ENCODE measurements at places on chromosomes 6 and 20.

DNA sequence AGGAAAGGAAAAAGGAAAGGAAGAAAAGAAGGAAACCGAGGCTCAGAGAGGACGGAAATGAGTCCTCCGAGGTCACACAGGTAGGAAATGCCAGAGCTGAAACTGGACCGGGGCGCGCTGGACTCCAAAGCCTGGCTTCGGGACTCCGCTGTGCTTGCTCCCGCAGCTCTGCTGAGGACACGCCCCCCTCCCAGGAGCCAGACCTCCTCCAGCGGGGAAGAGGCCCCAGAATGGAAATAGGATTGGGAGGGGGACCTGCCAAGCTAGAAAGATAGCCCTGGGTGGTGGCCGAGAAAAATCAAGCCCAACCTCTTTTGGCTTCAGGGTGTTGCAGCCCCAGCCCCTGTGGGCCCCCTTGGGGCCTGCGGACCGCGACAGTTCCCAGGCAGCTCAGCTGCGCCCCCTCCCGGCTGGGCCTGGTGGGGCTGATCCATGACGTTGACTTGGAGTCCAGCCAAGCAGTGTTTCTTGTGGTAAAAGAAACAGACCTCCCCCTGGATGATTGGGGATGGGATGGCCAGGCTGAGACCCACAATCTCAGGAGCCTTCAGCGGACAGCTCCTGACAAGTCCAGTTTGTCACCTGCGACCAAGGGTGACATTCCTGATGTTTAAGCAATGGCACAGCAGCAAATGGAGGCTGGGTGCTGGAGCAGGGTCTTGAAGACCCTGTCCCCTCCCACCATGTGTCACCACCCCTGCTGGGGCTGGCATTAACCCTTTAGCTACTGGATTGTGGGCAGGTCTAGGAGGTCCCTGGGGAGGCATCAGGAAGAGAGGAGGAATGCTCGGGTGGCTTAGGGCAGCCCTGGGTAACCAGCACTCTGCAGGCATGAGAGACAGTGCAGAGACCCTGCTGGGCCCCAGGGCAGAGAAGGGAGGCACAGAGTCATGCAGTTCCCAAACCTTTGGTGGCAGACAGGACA is 55.4 kb downstream of the RIPOR3 start:
- no peak for DNase-seq

DNA sequence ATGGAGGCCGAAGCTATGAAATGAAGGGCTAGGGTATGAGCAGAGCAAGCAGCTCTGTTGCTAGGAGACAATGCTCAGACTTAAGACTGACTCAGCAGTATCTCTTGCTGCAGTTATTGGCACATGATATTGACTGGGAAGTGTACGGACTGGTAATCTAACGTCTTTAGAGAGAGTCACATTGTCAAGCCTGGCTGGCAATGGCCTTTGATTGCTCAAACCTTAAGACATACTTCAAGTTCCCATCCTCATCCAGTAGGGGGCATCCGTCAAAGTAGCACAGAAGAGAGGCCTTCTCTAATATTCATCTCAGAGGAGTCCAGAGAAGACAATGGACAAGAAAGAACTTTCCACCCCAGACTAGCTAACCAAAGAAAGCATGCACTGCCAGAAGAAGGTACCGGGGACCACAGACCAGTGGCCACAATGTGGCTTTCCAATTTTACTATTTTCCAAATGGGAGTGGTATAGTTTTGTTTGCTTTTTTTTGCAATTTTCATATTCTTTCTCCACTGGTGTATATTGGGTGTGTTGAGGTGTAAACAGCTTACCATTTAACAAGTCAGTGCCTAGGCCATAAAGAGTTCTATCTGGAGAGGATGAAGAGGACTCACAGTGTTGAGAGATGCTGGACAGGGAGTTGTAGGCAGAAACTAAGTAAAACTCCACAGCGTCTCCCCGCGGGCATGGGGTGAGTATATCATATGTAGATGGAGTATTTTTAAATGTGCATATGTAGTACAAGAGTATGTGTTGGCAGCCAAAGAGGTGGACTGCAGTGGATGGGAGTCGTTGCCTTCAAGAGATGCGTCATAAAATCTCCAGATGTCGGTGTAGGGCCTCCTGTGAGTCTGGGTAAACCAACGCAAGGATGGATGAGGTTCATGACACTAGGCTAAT is 36.7 kb downstream of the LRFN2 start:
- DNase-seq = no peak

DNA sequence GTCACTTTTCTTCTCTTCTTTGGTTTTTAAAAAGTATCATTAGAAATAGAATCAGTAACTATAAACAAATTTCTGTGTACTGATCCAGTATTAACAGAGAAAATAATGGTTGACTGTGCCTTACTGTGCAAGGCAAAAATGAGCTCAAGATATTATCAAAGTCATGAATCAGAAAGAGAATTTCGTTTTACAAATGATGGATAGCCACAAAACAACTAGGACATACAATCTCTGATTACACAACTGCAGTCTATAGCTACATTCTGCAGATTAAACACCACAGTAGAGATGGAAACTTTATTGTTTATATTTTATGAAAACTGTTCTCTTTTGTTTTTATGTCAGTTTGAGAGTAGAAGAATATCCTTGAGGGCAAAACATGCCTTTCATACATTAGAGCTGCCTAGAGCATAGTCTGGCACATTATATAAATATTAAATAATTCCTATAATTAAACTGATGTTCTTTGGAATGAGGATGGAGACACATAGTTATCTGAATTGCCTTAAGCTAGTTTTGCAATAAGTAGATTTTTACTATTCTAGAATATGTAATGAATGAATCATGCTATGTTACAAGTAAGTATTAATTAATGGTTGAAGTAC is 333.1 kb downstream of the LAMA2 start:
- DNase-seq = no peak

DNA sequence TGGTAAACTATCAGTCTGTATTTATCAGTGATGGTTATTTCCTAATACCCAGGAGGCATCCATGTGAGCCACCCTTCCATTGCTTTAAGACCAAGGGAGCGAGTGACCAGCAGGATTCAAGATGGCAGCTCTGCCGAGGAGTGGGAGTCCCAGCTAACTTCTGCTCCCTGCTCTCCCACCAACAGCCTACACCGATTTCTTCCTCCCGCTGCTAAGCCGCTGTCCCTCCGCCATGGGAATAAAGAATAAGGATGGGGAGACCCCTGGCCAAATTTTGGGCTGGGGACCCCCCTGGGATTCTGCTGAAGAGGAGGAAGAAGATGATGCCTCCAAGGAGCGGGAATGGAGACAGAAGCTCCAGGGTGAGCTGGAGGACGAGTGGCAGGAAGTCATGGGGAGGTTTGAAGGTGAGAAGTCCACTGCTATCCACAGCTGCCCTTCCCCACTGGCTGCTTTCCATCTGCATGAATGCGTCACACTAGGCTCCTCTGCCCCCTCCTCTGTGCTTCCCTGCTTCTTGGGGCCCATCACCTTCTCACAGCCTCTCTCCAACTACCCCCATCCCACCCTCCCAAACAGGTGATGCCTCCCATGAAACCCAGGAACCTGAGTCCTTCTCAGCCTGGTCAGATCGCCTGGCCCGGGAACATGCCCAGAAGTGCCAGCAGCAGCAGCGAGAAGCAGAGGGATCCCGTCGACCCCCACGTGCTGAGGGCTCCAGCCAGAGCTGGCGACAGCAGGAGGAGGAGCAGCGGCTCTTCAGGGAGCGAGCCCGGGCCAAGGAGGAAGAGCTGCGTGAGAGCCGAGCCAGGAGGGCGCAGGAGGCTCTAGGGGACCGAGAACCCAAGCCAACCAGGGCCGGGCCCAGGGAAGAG is 10.3 kb downstream of the NFKBIL1 start:
- no peak for DNase-seq

GRCh38 chr20:22559711-22560318 is 24.6 kb downstream of the FOXA2 start:
- DNase-seq = no peak

DNA sequence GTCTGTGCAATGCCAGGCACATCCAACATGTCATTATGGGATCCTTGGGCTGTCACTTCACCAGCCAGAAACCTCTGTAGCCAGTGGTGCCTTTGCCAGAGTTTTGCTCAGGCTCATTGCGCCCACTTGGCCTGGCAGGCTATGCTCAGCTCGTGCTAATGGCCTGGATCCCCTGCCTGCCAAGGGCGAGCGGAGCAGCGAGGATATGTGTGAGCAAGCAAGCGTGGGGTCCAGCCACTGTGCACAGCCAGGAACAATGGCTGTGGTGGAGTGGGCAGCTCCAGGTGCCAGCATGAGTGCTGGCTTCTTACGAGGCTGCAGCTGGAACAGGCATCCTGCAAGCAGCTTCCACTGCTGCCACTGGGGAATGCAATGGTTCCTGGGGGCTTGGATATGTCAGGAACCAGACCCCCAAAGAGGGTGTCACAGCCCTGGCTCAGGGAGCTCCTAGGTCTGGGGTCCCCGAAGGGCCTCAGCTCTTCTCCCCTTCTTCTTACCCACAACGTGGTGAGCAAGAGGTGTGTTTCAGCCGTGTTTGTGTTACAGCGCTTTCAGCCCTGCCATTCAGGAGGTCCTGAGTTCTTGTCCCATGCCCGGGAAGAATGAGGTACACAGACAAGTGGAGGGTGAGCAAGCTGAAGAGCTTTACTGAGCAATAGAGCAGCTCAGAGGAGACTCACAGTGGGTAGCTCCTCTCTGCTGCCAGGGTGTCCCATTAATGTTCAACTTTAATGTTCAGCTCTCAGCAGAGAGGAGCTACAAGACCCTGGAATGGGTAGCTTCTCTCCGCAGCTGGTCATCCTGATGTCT is 22.3 kb upstream of the TOP1 start:
- no peak for DNase-seq

- no peak for DNase-seq
Observed at GRCh38 chr6:158033751-158034702, 52.4 kb downstream of the SYNJ2 start.

- no peak for DNase-seq
Observed at GRCh38 chr6:170093658-170094596, 197.0 kb downstream of the DLL1 start.

- DNase-seq = no peak
Observed at GRCh38 chr6:144317736-144318135, 32.6 kb downstream of the UTRN start.

DNA sequence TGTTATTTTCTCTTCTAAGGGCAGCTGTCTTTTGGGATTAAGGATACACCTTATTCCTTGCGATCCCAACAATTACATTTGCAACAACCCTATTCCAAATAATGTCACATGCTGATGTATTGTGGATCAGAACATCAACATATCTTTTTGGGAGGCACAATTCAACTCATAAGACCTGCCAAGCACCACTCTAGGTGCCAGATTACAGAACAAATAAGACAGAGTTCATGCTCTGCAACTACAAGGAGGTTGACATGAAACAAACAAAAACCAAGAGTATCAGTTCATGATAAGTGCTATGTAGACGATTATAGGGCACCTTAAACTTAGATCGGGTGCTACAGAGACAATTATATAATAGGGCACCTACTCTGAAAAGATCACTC is 203.2 kb upstream of the SGK1 start:
- no peak for DNase-seq

DNA sequence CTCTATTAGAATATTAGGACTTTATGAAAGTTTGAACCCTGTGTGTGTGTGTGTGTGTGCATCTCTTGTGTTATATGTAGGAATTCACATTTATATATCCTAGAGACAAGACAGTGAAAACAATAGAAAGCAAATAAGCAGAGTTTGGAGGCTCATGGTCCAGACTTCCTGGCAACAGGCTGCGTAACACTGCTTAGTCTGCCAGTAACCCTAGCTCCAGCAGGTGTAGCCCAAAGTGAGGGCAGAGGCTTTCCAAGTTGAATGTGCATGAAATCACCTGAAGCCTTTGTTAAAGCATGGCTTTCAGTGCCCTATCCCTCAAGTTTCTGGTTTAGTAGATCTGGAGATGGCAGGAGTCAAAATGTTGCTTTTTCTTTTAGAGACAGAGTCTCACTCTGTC is 569.9 kb downstream of the KIF16B start:
- DNase-seq = no peak

DNA sequence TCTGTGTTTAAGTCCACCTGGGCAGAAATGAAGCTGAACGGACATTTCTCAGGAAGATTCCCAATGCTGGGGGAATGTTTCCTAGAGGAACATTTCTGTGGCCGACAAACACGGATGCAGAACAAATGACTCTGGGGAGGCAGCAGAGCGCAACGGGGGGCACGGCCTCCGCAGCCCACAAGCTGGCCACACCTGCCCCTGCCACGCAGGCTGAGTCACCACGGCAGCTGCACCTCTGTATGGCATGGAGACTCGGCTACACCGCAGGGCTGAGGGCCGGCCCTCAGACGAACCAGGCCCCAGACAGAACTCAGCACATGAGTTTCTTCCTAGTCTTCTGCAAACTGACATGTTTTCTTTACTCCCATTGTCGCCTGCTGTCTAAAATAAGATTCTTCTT is 10.0 kb upstream of the PRR18 start:
- no peak for DNase-seq

GRCh38 chr20:2942439-2942838 is 69.2 kb downstream of the PTPRA start:
- DNase-seq = no peak

DNA sequence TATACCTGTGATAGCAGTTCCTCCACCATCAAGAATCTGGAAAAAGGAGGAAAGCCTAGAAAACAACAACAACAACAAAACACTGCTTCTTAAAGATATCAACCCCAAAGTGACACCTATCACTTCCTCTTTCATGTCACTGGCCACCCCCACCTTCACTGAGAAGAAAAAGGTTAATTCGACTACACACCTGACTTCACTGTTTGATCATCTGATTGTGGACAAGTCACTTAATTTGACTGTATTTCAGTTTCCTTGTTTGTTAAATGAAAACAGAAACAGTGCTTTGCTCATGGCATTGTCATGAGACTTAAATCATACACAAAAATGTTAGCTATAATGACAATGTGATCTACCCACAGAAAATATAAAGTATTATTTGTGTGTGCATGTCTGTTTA is 280.6 kb upstream of the SULF2 start:
- DNase-seq = no peak

GRCh38 chr6:106599440-106599839 is 29.9 kb downstream of the RTN4IP1 start:
- no peak for DNase-seq

- DNase-seq = no peak
Observed at GRCh38 chr6:145380186-145380585, 355.1 kb downstream of the EPM2A start.

DNA sequence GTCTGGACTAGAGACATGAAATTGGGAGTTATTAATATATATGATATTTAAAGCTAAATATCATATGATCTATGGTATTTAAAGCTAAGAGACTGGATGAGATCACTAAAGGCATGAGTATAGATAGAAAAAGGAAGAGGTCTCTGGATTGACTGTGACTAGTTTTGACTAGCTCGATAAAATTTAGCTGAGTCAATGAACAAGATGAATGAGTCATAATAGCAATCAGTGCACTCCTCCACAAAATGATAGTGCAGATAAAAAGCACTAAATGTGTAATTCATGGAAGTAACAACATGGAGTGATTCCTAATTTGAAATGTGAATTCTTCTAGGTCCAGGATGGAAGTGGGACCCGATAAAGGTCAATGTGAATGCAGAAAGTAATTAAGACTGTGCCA is 127.4 kb downstream of the PFDN4 start:
- DNase-seq = no peak

DNA sequence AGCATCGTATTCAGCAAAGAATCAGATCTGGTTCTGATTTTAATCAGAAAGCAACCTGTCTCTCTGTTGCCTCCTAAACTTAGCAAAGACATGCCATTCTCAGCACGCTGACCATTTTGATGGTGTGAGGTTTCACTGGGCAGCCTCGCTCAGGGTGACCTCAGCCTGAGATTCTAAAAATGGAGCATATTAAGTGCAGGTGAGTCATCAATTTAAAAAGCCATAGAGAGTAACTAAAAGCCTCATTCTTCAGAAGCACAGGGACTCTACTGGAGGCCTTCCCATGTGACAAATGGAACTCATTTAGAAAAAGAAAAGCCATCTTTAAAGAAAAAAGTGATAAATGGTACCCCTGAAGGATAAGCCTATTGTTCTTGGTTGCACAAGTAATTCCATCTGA is 91.3 kb downstream of the FILIP1 start:
- no peak for DNase-seq
